HCT116 (cell line): ENCODE measurements at places on chromosomes 3 and 15.

- DNase-seq, result no peak
- no peaks in the 10 kb centered on the region for H3K27me3 ChIP-seq
- no peak overlapping the region for H3K27ac ChIP-seq
- no peak overlapping the region for H3K4me3 ChIP-seq
These were observed 61.2 kb upstream of the MCF2L2 start for GRCh38 chr3:183489455-183490210.

- H3K4me1 ChIP-seq, result no peaks in the 10 kb centered on the region
- DNase-seq, result no peak
- H3K4me3 ChIP-seq, result no peak overlapping the region
- H3K27ac ChIP-seq, result no peak overlapping the region
These were observed 31.4 kb downstream of the MKRN2 start for GRCh38 chr3:12588039-12589009.

DNA sequence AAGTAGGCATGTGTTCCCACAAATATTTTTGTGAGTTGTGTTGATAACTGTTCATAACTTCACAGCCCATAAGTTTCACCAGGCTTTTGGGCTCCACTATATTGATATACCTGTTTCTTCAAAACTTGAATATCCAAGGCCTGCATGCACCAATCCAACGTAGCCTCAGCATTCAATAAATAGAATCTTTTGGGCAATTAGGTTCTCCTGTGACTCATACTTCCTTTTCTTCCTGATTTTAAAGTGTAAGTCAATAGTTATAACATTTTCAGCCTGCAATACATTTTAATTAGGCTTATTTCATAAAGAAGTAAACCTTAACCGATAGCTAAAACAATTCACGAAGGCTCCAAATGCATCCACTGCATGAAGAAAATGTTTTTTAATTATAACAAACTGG is 97.8 kb upstream of the SPRED1 start:
- DNase-seq, result no peak
- no peaks in the 10 kb centered on the region; the same call in 1 of the 2 replicates for H3K27me3 ChIP-seq
- H3K4me3 ChIP-seq, result no peak overlapping the region
- H3K27ac ChIP-seq, result no peak overlapping the region
- no peaks in the 10 kb centered on the region for H3K4me1 ChIP-seq
- H3K36me3 ChIP-seq, result no peaks in the 10 kb centered on the region

DNA sequence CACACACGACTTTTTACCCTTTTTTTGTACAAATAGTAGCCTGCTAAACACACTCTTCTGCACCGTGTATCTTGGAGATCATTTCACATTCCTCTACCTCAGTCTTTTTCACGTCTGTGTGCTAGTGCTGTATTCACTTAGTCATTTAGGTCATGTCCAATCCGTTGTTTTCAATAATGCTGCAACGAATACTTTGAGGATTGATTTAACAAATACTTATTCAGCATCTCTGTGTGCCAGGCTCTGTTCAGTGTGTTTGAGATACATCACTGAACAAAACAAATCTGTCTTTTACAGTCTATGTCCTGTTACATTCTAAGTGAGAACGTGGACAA is 882 bp downstream of the JMJD7 start:
- peaks cover 6% of the 10 kb centered on the region; the same call in 1 of the 2 replicates for H3K4me1 ChIP-seq
- H3K4me3 ChIP-seq, result peak overlapping the region; percentile 90
- H3K36me3 ChIP-seq, result no peaks in the 10 kb centered on the region; the same call in 1 of the 2 replicates
- no peak for DNase-seq
- no peaks in the 10 kb centered on the region for H3K27me3 ChIP-seq

- no peaks in the 10 kb centered on the region for H3K27me3 ChIP-seq
- DNase-seq, result no peak
- no peaks in the 10 kb centered on the region for H3K4me1 ChIP-seq
These were observed 205.0 kb upstream of the MME start for GRCh38 chr3:154875142-154875541.

DNA sequence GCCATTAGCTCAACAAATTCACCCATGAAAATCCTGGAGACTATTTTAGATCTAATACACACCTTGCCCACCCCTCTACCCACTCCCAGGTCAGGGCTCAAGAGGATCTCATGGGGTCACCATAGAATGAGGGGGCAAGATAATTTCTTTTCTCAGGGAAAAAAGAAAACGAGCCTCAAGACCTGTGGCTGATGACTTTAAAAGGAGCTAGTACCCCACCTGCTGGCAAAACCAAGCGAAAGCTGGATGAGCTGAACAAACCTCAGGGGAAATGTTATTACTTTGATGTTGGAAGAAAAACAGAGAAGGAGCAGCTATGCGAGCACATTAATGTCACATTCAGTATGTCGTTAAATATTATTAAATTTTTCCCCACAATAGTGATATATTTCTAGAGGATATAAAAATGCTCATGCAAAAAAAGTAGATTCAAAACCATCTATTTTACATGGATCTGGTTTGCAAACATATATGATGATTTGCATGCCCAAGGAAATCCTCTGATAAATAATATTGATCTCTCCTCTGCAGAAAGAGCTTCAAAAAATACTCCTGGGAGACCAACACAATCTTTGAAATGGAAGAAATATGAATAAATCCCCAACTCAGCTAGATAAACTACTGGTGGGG is 37.7 kb downstream of the PLD1 start:
- DNase-seq, result peak; percentile 52
- 0 out of 2 replicates have a peak, but pooled peaks cover 5% of the 10 kb centered on the region for H3K4me1 ChIP-seq
- no peak overlapping the region for H3K4me3 ChIP-seq
- no peak overlapping the region for H3K27ac ChIP-seq

- no peaks in the 10 kb centered on the region for H3K27me3 ChIP-seq
- H3K27ac ChIP-seq, result no peak overlapping the region
- H3K4me1 ChIP-seq, result no peaks in the 10 kb centered on the region
- no peaks in the 10 kb centered on the region for H3K36me3 ChIP-seq
- no peak overlapping the region for H3K4me3 ChIP-seq
- no peak for DNase-seq
These were observed 100.8 kb upstream of the PIAS1 start for GRCh38 chr15:67953299-67953698.

DNA sequence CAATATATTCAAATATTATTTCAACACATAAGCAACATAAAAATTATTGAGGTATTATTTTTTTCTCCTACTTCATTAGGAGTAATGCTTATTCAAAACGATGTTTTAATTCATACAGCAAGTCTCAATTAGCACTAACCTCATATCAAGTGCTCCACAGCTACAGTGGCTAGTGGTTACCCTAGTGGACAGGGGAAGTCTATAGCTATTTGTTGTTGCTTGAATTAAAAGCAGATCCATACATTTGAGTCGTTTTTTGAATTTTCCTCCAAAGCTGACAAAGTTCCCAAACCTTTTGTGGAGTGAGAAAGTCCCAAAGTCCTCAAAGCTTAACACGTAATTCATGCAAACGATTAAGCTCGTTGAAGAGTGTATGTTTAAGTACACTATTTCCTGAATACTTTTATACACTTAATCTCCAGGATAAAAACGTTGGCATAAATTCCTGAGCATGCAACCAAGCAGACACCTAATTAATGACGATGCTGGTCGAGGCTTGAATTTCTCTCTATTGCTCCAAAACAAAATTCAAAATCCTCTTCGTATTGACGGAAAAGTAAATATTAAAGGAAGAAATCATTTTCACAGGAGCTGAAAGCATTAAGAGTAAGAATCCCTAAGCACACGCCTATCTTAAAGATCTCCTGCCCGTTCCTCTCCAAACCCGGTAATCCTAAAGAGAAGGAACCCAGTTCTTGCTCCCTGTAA is 985 bp downstream of the VPS13C start:
- no peaks in the 10 kb centered on the region for H3K36me3 ChIP-seq
- H3K4me3 ChIP-seq, result peak overlapping the region; percentile 69
- DNase-seq, result no peak
- peak overlapping the region; percentile 62 for H3K27ac ChIP-seq
- H3K27me3 ChIP-seq, result no peaks in the 10 kb centered on the region
- peaks cover 7% of the 10 kb centered on the region for H3K4me1 ChIP-seq

DNA sequence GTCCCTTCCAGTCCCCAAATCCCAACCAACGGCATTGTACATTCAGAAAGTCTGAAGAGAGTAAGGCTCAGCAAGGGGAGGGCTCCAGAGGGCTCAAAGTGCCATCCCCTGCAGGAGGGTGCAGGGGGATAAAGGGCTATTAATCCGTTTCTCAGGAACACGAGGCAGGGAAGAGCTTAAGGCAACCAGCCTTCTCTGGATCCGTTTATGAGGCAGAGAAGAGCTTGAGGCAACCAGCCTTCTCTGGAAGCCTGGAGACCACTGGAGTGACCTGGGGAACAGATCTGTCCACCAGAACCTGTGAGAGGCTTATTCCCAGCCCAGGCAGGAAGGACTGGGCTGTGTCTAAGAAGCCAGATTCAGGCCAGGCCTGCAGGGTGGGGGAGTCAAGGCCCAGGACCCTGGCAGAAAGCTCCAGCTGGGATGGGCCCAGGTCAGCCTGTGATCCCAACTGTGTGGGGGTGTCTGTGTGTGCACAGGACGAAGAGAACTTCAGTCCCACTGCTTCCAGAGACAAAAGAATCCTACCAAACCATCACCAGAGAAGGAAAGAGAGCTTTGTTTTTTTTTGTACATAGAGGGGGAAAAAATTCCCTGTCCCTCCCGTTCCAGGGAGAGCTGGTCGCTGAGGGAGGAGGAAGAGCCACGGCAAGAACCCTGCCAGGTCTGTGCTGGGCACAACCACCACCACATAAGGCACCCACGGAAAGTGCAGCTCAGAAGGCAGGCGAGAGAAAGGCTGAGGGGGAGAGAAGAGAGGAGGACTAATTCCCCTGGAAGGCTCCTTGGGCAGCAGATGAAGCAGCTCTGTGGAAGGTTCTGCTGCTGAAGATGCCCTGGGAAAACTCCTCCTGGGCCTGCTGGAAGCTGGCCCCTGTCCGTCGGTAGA is 1.6 kb upstream of the ULK3 start:
- peaks cover 18% of the 10 kb centered on the region for H3K36me3 ChIP-seq
- no peaks in the 10 kb centered on the region for H3K27me3 ChIP-seq
- DNase-seq, result no peak
- H3K27ac ChIP-seq, result 0 out of 2 replicates have a peak overlapping the region, but pooled peaks have one; percentile 93
- peaks cover 9% of the 10 kb centered on the region; the same call in 1 of the 2 replicates for H3K4me1 ChIP-seq
- no peak overlapping the region for H3K4me3 ChIP-seq

GRCh38 chr3:128229106-128229857 is 76.0 kb downstream of the EEFSEC start:
- no peak for DNase-seq
- H3K27me3 ChIP-seq, result no peaks in the 10 kb centered on the region
- no peak overlapping the region for H3K27ac ChIP-seq
- H3K4me1 ChIP-seq, result no peaks in the 10 kb centered on the region
- H3K4me3 ChIP-seq, result no peak overlapping the region

GRCh38 chr15:80550219-80550907 is 144.7 kb upstream of the ABHD17C start:
- H3K27ac ChIP-seq, result no peak overlapping the region
- no peaks in the 10 kb centered on the region for H3K36me3 ChIP-seq
- H3K27me3 ChIP-seq, result peaks cover 19% of the 10 kb centered on the region; the same call in 1 of the 2 replicates
- H3K4me1 ChIP-seq, result peaks cover 6% of the 10 kb centered on the region; the same call in 1 of the 2 replicates
- no peak for DNase-seq
- H3K4me3 ChIP-seq, result no peak overlapping the region

DNA sequence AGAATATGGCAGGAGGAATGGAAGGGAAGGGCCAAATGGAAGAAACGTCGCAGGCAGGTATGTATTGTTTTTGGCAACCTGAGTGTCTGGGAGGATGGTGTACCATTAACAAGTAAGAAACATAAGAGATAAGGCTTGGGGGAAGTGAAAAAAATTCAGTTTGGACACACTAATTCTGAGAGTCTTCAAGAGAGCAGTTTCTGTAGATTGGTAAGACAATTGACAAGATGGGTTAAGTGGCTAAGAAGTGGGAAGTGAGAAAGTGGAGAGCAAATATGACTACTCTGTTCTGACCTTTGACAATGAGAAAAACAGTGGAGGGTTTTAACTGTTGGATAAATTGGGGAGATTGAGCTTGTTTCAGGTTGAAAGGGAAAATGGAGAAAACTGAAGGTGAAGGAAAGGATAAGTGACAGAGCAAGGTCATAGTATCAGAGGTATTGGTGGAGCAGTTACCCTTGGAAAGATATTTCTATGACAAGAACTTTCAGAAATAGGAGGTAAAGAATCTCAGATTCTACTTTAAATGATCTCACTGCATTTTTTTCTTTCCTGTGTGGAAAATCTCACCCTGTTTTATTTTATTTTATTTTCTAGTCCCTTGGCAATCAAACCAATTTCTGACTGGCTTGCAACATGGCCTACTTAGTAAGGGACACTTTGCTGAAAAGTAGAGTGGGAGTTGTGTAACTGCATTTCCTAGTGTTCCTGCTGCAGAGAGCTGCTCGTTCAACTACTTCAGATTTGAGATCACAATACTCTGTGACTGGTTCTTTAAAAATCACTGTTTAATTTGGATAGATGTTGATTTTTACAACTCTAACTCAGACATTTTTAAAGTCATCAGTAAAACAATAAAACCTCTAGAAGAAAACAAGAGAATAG is 23.1 kb upstream of the GABPB1 start:
- no peaks in the 10 kb centered on the region for H3K36me3 ChIP-seq
- H3K27ac ChIP-seq, result no peak overlapping the region
- DNase-seq, result no peak
- H3K4me1 ChIP-seq, result peaks cover 4% of the 10 kb centered on the region; the same call in 1 of the 2 replicates
- no peaks in the 10 kb centered on the region for H3K27me3 ChIP-seq
- no peak overlapping the region for H3K4me3 ChIP-seq

GRCh38 chr3:149623824-149624223 is 34.0 kb downstream of the WWTR1 start:
- no peaks in the 10 kb centered on the region for H3K36me3 ChIP-seq
- no peaks in the 10 kb centered on the region for H3K27me3 ChIP-seq
- H3K27ac ChIP-seq, result no peak overlapping the region
- peaks cover 31% of the 10 kb centered on the region for H3K4me1 ChIP-seq
- H3K4me3 ChIP-seq, result no peak overlapping the region
- DNase-seq, result no peak

DNA sequence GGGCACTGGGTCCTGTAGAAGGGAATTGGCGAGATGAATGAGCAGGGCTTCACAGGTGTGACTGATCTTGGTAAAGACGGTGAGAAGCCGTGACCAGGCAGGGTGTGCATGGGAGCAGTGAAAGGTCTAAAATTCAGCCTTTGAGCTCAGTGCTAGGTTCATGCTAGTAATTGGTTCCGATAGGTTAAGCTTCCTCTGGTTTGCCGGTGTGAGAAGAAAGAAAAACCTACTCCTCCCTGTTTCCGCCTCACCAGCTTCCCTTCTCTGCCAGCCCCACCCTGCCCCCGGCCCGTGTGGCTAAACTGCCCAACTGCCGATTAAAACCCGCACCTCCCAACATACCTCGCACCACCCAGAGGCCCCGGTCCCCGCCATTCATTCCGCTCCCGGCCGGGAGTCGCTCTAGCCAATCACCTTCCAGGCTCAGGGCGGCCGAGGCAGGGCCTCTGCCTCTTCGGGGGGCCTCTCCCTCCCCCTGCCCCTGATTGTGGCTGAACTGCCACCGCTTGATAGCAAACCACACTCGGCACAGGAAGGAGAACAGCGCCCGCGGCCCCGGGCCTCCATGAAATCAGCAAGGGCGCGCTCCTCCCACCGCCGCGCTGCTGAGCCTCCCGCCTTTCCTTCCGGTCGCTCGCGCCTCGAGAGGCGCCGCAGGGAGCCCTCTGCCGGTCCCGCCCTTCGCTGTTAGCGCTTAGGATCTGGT is 7.3 kb upstream of the NRROS start:
- peak overlapping the region; percentile 78 for H3K27ac ChIP-seq
- H3K4me1 ChIP-seq, result 0 out of 2 replicates have a peak, but pooled peaks cover 2% of the 10 kb centered on the region
- H3K4me3 ChIP-seq, result peak overlapping the region; percentile 61
- H3K36me3 ChIP-seq, result no peaks in the 10 kb centered on the region
- peak; percentile 56 for DNase-seq
- H3K27me3 ChIP-seq, result no peaks in the 10 kb centered on the region
